ENCODE measurements at places on chromosomes 4 and X.

- DNase-seq = no peak
These were observed 81.9 kb downstream of the REPS2 start for GRCh38 chrX:17028356-17028755.

DNA sequence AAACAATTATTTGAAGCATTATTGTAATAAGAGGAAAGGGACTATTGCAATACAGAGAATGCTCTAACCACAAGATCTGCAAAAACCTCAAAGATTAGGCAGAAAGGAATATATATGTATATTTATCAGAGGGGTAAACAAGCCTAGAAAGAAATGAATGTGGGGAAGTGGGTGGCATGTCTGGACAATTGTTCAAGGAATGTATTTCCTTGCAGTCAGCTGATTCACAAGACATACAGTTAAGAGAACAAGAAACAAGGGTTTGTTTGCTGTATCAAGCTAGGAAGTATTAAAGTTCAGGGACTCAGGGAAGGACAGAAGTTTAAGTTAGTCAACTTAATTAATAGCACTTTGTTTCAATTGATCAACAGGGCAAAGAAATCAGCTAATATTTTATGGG lies 514.7 kb downstream of the CENPC start:
- no peak for DNase-seq

DNA sequence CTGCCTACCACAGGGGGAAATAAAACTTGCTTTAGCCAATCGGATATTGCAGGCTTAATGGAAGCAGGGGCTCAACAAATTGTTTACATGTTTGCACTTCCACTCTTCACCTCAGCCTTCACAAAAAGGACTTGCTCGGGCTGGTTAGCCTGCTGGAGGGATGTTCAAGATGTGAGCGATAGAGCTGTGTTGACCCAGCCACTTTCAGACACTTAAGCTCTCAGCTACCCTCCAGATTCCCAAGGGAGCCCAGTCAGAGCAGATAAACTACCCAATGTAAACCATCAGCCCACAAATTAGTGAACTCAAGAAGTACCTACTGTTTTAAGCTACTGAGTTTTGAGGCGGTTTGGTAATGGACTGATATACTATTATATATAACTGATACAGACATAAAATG lies 508.4 kb upstream of the FTHL17 start:
- no peak for DNase-seq

DNA sequence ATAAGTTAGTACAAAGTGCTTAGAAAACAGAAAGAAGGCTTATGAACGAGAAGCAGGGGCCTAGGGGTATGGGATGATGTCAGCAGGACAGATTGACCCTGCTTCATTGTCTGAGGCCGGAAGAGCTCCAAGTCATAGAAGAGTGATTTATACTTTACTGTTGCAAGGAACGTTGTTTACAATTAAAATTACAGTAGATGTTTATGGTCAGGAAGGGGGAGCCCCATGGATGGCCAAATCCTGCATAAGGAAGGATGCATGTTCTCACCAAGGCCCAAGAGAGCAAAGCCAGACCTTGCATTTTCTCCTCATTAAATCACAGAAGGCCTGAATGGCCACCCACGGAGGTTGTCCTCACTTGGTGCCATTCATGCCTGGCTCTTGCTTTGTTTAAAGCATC lies 115.3 kb downstream of the LDB2 start:
- DNase-seq = no peak

DNA sequence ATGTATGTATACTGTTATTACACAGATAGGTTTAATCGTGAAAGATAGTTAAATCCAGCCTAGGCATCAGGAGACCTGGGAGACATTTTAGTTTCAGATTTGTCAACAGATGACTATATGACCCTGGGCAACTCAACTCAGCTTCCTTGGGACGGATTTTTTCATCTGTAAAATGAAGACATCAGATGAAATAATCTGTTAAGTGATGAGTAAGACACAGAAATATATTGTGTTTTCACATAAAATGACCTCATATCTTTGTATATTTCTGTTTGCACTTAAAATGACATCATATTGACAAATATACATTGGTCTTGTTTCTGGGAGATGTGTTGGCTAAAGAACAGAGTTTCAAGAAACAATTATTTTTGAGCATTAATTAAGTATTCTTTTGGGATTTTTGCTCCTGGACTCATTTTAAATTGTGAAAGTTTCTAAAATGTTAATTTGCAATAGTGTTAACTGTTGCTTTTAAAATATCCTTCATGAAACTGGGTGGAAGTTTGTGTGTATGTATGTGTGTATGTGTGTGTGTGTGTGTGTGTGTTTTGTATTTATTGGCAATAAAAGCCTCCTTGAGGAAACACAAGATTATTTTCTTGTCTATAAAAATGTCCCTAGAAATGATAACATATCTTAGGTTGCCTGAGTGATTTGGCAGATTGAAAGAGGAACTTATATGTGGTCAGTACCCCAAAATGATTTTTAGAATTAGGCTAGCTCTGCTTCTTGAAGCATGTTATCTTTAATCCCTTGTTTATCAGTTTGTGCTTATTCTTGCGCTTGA lies 29.1 kb upstream of the MMAA start:
- DNase-seq = no peak

DNA sequence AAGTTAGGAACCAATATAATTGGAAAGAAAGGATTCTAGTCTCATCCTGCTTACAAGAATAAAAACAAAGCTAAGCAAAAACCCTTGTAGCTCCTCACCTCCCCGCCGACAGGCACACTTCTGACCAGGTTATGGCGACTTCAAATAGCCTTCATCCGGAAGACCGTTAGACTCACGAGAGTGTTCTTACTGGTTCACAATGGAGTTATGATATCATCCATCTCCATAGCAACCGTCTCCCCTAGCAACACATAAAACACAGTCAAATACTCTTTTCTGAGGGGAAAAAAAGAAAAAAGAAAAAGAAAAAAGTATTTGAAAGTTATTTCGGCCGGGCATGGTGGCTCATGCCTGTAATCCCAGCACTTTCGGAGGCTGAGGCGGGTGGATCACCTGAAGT lies at the start of gene IL13RA2:
TSS of gene IL13RA2 (minus strand) at position 162 of the 400 bp plus-strand sequence. CDS start 347 bp downstream, outside the sequence.
- DNase-seq = no peak

GRCh38 chrX:118506805-118507480 lies 11.3 kb downstream of the DOCK11 start:
- no peak for DNase-seq

GRCh38 chrX:151871244-151871643 lies 41.4 kb upstream of the MAGEA4 start:
- DNase-seq = peak; percentile 87

- no peak for DNase-seq
These were observed 947.8 kb downstream of the C4orf33 start for GRCh38 chr4:130043732-130044160.

GRCh38 chr4:8908206-8908893 lies 36.7 kb upstream of the HMX1 start:
- no peak for DNase-seq

DNA sequence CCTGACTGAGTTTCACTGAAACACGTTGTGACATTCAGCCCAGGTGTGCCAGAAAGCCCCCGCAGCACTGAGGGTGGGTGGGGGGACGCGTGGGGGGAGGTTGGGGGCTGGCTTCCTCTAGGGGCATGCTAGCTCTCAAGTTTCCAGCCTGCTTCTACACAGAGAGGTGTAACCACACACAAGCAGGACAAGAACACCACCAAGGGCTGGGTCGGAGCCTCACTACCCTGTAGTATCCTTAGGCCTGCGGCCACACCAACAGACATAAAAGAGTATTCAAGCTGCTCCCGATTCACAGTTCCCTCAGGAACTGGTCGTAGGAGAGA lies 1.8 kb downstream of the USP46 start:
- DNase-seq = no peak

DNA sequence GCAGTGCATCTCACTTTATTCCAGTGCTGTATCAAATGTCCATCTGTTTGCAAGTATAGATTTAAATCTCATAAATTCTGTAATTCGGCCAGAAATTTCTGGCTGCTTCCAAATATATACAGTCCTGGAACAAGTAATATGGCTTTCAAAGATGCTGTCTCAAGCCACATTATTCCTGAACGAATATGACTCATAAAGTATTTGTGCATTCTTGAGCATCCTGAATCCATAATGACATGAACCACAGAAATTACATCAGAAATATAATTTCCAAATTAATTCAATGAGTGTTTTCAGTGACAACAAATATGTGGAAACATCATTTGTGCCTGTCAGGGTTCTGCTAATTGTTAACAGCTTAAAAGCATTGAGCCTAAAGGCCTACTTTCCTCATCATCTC lies 140.9 kb upstream of the HPGD start:
- DNase-seq = peak; percentile 20

DNA sequence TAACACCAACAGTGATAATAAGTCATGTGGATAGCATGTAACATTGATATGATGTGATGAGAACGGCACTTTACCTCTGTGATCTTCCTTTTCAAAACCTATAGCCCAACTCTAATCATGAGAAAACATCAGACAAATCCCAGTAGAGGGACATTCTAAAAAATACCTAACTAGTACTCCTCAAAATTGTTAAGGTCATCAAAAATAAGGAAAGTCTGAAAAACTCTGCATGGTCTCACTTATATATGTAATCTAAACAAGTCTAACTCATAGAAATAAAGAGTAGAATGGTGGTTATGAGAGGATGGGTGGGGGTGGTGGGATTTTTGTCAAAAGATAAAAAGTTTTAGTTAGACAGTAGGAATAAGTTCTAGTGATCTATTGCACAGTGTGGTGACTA lies 243.9 kb upstream of the GRIA3 start:
- no peak for DNase-seq

- DNase-seq = no peak
These were observed 105.7 kb downstream of the PTTG2 start for GRCh38 chr4:38065900-38066299.

DNA sequence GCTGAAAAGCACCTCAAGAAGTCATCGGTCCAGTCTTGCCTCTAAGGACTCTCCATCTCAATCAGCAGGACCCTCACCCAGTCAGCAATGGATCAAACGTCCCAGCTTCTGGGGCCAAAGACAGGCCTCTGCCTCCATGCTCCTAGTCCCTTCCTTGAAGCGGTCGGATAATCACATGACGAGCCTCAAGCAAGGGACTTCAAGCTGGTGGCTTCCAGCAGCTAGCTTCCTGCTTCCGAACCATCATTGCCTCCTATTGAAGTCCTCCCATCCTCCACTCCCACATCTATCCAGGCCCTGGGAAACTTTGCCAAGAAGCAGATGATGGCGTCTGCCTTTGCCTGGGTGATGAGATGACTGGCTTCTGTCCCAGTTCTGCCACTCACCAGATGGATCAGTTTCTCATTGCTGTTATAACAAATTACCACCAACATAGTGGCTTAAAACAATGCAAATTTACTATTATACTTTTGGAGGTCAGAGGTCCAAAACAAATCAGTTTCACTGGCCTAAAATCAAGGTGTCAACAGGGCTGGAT lies 135.2 kb upstream of the MAMLD1 start:
- no peak for DNase-seq

GRCh38 chrX:132001127-132001526 lies 22.0 kb upstream of the STK26 start:
- DNase-seq = no peak

- no peak for DNase-seq
These were observed 214.6 kb downstream of the ADGRA3 start for GRCh38 chr4:22301253-22301652.

GRCh38 chr4:5802565-5802964 lies 90.3 kb downstream of the CRMP1 start:
- no peak for DNase-seq

DNA sequence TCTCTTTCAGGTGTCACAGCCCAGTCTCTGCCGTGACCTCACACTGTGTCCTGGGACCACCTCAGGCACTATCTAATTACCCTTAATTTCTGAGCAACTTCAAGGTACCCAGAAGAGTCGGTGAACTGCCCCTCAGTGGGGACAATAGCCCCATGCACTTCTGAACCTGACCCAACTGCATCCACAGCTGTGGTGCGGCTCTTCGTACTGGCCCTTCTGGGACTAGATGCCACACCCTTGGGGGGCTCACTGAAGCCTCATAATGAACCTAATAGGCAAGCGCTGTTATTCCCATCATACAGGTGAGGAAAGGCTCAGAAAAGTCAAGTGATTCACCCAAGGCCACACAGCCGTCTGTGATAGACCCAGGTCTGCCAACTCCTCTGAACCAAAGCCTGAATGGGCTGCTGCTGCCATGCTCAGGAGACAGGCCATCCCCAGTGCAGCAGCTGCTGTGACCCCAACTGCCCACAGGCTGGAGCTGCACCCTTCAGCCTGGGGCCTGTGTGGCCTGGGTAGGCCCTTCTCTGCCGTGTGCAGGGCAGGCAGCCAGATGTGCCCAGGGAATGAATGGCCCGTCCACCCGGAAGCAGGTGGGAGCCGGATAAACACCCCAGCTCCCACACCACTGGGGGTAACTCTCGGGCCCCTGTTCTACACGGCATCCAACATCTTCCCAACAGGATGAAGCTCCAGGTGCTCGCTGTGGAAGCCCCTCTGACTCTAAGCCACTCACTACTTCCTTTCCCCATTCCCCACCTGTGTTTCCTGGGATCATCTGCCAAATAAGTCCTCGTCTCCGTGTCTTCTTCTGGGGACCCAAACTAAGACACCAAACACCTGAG lies 35.9 kb downstream of the HMX1 start:
- no peak for DNase-seq

- no peak for DNase-seq
These were observed 65.2 kb upstream of the UCP1 start for GRCh38 chr4:140633951-140634350.

GRCh38 chr4:85715991-85716737 lies 241.2 kb downstream of the ARHGAP24 start:
- DNase-seq = no peak

- no peak for DNase-seq
These were observed 20.0 kb downstream of the UBE2D3 start for GRCh38 chr4:102807345-102807744.

DNA sequence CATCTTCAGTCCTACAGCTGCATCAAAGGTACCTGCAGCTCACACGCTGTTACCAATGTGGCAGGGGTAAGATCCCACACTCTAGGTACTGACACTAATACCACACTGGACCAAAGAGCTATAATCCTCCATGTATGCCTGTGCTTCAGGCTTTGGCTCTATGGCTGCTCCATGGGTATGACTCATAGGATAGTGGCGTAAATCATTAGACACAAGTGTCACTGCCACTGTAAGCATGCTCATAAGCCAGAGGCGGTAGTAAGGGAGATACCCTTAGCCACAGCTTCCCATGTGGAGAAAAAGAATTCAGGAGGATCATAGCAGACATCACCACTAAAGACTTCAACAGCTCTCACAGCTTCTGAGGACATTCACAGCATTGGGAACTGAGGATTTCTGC lies 287.5 kb downstream of the ACTRT1 start:
- DNase-seq = peak; percentile 15

GRCh38 chr4:124883632-124884031 lies 171.1 kb upstream of the ANKRD50 start:
- no peak for DNase-seq

DNA sequence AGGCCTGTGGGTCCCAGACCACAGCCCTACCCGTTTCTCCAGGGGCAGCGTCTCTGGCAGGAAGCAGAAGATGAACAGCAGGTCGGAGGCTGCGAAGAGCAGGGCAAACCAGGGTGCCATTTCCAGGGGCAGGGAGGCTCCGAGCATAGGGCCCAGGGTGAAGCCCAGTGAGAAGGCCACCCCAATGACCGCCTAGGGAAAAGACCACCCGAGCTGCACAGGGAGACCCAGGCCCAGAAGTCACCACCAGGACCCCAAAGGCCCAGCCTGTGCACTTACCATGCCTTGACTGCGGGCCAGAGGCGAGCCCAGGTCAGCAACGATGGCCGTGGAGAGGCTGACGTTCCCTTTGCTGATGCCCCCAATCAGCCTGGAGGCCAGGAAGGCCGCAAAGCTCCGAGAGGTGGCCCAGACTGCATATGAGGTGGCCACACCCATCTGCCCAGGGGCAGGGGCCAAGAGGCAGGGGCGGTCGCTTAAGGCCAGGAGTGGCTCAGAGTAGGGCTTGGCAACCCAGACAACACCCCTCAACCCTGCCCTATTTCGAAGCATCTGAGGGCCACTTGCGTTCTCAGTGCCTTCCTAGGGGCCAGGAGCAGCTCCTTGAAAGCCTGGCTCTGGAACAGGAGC lies 30.8 kb downstream of the NOP14 start:
- no peak for DNase-seq
